ENCODE measurements at places on chromosomes 2 and 18. TPM values are rescaled to one million over a fixed set of nuclear protein-coding genes. Genes with fewer than 3 reads are reported as not detected.

Gene HOXD1
- total RNA-seq = 9.6 TPM

Gene SCYGR4
- total RNA-seq = not detected

Gene CD28
- 0.67 TPM for total RNA-seq

Gene PTPN2
- 43.7 TPM for total RNA-seq

Gene CPO
- 234 TPM for total RNA-seq

Gene NPHP1
- 0.94 TPM for total RNA-seq

- DNase-seq = no peak
Measured at GRCh38 chr2:111178730-111179405, 58.2 kb downstream of the BCL2L11 start.

DNA sequence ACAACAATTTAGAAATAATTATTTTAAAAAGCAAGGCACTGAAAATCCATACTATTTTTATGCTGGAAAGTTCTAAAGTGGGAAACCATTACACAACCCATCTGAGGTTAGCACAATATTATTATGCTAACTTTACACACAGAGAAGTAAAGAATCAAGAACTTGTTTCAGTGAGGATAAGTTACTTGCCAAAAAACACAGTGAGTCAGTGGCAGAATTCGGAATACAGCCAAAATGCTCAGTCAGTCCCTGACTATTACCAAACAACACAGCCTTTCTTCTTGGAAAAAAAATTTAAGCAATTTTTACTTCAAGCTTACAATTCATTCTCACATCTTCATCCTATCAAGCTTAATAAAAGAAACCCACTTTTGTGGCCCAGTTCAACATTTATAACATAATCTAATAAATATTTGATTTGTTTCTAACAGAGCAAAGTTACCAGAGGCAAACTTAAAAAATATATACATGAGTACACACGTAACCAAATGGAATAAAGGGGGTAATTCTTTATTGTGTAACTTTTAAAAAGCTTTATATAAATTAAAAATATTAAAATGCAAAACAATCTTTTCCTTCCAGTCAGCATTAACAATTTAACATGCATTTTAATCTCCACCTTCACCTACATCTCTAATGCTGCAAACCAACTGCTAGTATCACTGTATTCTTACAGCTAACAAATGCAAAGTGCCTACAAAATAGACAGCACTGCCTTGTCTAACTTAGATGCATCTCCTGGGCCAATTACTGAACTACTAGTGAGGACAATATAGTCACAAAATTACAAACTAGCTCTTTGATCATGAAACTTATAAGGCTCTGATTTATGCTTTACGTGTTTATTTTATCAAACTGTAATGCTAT, 55.2 kb downstream of the CCDC88A start:
- DNase-seq = no peak

GRCh38 chr2:71713581-71714580, 260.5 kb downstream of the DYSF start:
- no peak for DNase-seq

DNA sequence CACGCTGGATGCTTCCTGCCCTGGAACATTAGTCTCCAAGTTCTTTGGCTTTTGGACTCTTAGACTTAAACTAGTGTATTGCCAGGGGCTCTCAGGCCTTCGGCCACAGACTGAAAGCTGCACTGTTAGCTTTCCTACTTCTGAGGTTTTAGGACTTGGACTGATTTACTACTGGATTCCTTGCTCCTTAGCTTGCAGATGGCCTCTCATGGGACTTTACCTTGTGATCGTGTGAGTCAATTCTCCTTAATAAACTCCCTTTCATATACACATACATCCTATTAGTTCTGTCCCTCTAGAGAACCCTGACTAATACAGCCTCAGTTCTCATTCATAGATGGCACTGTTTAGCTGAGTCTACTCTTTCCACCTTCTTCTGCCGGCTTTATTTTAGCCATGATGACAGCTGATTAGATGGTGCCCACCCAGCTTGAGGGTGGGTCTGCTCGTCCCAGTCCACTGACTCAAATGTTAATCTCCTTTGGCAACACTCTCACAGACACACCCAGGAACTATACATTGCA, 389.1 kb downstream of the NYAP2 start:
- no peak for DNase-seq

GRCh38 chr18:3520230-3521085, 70.5 kb downstream of the TGIF1 start:
- no peak for DNase-seq
